ENCODE measurements at places on chromosomes 3 and 15.

DNA sequence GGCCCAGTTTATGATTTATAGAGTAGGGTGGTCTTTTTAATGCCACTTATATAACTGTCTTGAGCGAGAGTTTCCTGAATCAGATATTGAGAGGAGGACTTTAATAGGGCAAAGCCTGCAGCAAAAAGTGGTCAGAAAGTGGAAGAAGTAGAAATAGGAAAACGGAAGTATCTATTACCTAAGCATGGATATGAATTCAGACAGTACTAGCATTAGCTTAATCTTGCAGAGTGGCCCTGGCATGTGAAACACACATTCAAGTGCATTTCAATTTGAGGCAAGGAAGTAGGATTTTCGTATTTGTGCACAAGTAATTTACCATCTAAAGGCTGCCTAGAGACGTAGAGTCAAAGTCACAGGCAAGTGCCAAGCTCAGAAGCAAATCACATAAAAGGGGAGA, 622.3 kb downstream of the DIPK2A start:
- DNase-seq: no peak

- no peak for DNase-seq
These were observed 123.9 kb downstream of the IL20RB start for GRCh38 chr3:137081711-137082110.

DNA sequence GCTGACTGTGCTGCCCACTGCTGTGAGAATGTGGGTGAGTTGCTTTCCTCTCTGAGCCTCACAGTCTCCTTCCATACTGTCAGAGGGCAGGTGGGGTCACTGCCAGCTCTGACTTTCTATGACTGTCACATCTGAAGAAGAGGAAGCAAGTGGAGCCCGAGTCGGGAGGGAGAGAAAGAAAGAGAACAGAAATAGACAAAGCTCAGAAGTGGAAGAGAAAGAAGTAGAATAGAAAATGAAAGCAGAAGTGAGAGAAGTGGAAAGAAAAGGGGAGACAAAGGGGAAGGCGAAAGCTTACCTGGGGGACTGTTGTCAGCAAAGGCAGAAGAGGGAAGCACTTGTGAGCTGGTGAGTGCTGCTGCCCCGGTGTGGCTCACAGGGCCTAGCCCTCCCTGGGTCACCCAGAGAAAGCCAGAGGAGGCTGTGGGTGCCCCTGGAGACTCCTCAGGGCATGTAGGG, 57.9 kb downstream of the EPHB1 start:
- no peak for DNase-seq

- DNase-seq: no peak
These were observed 106.3 kb downstream of the C3orf70 start for GRCh38 chr3:185046603-185047002.

DNA sequence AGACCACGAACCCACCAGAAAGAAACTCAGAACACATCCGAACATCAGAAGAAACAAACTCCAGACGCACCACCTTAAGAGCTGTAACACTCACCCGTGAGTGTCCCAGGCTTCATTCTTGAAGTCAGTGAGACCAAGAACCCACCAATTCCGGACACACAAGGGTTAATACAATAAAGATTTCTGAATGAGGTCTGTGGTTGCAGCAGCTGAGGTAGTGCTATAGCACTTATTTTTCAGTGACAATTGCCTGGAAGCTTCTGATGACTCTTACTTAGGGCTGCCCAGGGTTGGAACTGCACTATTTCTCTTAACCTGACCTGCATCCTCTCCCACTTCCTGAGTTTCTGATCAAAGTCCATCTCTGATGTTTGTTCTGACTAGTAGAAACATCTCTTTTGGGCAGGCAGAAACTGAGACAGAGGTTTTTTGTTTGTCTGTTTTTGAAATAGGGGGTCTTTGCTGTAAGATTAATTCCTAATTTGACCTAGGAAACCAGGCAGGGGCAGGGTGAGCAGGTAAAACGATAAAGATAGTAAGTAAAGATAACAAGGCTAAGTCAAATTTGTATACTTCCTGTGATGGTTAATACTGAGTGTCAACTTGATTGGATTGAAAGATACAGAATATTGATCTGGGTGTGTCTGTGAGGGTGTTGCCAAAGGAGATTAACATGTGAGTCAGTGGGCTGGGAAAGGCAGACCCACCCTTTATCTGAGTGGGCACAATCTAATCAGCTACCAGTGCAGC, 169.1 kb downstream of the GAP43 start:
- no peak for DNase-seq

DNA sequence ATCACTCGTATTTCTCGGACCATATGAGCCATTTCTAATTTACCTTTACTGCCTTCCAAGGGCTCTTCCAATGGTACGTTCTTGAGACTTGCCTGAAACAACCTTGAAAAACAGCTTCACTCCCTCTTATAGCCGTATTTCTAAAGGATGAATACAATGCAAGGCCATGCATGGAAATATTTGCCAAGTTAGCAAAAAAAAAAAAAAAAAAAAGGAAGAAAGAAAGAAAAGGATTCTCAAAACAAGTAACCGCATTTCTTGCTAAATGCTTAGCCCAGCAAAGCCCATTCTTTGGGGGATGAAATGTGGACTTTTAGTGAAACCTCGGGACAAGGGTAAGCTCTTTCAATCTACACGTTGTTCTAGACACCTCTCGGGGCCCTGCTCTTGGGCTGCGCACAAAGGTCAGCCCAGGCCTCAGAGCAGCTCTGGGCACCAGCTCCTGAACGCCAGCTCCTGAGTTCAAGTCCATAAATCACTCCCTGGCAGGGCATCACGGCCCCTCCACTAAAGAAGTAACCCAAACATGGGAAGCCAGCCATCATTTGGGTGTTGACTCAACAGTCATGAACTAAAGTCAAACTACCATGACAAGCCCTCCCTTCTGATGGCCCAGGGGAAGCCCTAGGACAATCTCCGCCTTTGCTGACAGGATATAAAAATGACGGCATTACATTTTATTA, 132.7 kb downstream of the ADAMTS17 start:
- no peak for DNase-seq

Data from T47D (cell line).